ENCODE measurements at places on chromosomes 4 and X.

DNA sequence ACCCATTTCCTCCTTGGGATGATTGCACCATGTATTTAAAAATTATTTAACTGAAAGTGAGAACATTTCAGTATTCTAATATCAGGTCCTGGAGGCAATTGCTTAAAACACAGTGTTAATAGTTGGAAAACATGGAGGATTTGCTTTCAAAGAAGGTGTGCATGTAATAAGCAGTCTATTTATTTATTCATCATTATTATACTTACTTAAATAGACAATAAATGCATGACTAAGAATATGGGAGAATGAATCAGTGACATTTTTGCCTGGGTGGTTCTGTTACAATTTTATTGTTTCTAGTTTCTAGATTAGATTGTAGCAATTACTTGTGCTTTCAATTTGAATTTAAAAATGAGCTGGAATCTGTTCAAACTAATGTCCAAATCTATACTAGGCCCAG, 145.5 kb downstream of the AREG start:
- DNase-seq = no peak

DNA sequence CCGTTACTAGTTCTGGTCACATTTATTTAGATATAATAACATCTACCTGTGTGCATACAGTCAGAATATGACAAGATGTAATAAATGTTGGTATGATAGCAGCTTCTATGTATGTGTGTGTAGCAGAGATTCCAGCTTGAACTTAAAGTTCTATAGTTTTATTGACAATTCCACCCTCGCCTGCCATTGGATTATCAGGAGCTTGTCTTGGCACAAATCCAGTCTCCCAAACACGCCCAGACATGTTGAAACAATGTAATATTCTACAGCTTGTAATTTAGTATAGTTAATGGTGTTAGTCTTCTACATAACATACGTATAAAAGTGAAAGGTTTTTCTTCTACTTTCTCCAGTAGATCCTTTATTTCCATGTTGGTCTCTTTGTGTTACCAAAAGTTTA, 44.4 kb downstream of the BBS12 start:
- no peak for DNase-seq

DNA sequence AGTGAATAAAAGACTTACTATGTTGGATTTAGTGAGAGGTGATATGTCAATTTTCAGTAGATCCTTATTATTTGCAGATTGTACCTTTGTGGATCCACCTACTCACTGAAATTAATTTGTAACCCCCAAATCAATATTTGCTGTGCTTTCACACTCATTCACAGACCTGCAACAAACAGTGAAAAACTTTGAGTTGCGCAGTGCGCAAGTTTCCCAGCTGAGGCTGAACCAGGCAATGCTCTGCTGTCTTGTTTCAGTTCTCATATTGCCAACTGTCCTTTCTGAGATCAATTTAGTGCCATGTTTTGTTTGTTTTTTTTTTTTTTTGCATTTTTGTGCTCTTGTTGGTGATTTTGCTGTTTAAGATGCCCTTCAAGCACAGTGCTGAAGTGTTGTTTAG, 40.8 kb upstream of the LEF1 start:
- no peak for DNase-seq

DNA sequence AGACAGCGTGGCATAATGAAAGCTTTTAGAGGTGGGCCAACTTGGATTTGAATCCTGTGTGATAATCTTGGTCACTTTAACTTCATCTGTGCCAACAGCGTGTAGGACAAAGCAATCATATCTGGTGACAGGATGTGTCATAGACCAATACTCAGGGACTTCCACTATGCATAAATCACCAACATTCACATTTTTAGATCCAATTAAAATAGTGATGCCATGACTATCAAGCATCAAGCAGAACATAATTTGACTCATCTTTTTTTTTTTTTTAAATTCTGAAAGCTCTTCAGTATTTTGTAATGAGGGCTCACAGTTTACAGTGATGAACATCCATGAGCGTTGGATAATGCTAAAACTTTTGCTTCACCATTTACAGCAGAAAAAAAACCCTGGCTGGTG, 27.3 kb upstream of the RAPGEF2 start:
- DNase-seq = no peak
